ENCODE measurements at places on chromosomes 1 and 21.

DNA sequence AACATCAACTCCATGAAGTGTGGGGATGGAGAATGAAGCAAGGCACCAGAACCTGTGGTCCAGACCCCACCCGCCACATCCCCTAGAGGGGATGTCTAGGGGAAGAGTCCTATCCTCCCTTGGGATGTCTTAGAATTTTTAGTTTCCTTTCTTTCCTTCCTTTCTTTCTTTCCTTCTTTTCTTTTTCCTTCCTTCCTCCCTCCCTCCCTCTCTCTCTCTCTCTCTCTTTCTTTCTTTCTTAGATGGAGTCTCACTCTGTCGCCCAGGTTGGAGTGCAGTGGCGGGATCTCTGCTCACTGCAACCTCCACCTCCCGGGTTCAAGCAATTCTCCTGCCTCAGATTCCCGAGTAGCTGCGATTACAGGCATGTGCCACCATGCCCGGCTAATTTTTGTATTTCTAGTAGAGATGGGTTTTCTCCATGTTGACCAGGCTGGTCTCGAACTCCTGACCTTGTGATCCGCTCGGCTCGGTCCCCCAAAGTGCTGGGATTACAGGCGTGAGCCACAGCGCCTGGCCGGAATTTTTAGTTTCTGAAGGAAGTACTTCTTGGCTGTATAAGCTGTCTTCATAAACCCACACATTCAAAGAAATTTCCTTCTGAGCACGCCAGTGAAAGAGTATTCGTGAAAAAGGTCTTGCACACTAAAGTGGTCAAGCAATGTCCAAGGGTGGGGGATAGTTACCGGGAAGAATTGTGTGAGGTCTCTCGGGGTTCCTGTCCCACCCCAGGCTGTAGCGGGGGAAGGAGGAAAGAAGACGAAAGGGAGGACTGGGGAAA lies 20.8 kb upstream of the LEFTY2 start:
- DNase-seq: no peak

- no peak for DNase-seq
These were observed 660.1 kb upstream of the CAMK1G start for GRCh38 chr1:208923456-208923855.

DNA sequence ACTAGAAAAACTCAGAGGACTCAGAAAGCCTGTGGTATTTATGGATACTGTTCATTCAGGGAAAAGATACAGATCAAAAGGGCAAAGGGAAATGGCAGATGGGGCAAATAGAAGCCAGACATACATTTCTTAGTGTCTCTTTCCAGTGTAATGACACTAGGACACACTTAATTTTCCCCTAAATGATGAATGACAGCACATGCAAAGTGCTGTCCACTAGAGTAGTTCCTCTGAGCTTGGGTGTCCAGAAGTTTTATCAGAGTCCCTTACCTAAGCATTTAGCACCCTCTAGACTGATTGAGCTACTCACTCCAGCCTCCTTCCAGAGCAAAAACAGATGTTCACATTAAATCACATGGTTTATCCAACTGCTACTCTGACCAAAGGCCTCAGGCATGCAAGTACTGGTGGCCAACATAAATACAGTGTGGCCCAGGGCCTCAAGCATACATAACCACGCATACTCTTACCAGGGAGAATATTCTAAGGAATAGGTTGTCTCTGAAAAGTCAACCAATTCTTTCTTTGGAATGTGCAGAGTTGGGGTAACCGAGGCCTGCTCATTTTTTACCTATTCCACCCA lies 166.9 kb downstream of the NCAM2 start:
- DNase-seq: no peak

DNA sequence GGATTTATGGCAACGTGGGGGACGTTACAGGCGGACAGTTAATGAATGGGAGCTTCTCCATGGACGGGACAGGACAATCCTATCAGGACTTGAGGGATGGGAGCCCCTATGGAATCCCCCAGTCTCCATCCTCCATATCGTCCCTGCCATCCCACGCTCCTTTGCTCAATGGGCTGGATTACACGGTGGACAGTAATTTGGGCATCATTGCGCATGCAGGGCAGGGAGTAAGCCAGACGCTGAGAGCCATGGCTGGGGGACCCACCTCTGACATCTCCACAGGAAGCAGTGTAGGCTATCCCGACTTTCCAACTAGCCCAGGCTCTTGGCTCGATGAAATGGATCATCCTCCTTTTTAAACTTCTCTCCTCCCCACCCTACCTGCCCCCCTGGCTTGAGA lies 44.2 kb downstream of the LHX4 start:
- DNase-seq: no peak

DNA sequence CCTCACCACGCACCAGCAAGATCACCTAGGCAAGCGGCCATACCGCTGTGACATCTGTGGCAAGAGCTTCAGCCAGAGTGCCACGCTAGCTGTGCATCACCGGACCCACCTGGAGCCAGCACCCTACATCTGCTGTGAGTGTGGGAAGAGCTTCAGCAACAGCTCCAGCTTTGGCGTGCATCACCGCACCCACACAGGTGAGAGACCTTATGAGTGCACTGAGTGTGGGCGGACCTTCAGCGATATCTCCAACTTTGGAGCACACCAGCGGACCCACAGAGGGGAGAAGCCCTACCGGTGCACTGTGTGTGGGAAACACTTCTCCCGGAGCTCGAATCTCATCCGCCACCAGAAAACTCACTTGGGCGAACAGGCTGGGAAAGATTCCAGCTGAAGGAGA lies 5.0 kb downstream of the ZNF691 start:
- DNase-seq: no peak

GRCh38 chr1:85569737-85570404 lies 10.7 kb upstream of the CCN1 start:
- no peak for DNase-seq

DNA sequence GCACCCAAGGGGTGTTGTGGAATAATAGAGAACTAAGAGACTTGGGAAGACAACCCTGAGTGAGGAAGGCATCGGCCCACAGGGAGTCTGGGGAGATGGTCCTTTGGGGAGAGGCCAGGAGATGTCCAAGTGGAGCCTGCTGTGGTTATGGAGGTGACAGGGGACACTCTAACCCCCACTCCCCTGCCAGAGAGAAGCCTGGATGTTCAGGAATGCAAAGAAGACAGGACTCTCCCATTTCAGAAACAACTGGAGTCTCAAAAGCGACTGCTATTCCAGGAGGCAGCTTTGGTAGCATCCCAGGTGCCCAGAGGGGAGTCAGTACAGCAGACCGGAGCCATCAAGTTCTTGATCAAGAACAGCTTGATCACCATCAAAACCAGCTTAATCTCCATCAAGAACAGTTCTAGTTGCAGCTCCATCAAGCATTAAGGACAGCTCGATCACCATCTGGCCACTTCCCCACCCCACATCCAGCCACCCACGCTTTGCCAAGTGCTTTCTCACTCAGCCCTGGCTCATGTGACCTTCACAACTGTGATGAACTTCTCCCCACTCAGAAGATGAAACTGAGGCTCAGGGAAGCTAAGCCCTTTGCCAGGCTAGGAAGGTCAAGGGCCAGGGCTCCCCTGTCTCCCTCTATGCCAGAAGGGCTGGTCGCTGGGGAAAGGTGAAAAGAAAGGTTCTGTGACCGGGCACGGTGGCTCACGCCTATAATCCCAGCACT lies 743 bp downstream of the CD52 start:
- no peak for DNase-seq

GRCh38 chr1:226492426-226493137 lies 56.0 kb upstream of the STUM start:
- no peak for DNase-seq

DNA sequence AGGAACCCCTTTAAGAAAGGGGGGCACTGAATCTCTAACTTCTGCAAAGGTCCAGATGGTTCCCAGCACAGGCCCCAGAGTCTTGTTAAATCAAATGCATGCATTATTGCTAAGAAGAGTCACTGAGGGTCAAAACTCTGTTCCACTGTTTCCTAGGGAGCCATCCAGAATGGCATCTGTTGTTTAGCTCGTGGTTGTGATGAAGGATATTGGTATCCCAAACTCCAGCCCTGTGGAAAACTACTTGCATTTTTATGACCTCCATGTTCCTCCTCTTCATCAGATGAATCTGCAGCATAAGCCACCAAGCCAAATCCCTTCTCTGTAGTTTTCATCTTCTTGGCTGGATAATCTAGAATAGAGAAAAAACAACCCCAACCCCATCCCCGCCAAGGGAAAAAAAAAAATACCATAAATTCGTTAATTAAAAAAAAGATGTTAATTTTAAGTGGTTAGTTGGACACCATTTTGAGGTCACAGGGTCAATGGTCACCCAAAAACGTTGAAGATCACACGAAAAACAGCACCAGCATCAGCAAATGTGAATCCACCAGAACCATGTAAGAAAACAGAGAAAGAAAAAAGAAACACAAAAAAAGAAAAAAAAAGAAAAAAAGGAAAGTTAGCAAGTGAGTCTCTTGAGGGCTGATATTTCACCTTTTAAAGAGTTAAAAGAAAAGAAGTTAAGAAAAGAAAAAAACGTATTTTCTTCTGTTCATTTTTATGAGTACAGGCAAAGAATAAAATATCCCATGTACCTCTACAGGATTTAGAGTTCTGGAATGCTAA lies 3.0 kb upstream of the RIT1 start:
- no peak for DNase-seq

- DNase-seq: no peak
These were observed 6.8 kb upstream of the COL6A2 start for GRCh38 chr21:46091118-46091517.

GRCh38 chr1:154218545-154218944 lies 2.2 kb upstream of the UBAP2L start:
- DNase-seq: no peak

GRCh38 chr1:44316231-44316759 lies 38.8 kb downstream of the ERI3 start:
- DNase-seq: no peak

GRCh38 chr1:25996966-25997827 lies 666 bp downstream of the PAFAH2 start:
- DNase-seq: no peak

DNA sequence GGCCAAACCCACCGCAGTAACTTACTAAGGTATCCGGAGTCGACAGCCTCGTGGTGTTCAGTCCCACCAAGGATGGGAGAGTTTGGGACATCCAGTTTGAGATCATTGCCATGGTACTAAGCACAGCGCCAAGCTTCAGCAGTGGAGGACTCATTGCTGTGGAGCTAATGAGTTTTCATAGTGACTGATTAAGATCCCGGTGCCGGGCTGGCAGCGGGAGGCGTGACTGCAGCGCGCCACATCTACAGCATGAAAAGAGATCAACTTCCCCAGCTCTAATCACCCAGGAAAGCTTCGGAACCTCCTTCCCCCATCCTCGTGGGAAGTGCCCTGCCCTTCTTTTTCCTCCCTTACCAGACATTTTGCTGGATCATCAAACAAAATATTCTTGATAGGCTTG lies 149.9 kb downstream of the OLFM3 start:
- DNase-seq: no peak

GRCh38 chr1:204162494-204163074 lies 3.6 kb downstream of the REN start:
- no peak for DNase-seq

DNA sequence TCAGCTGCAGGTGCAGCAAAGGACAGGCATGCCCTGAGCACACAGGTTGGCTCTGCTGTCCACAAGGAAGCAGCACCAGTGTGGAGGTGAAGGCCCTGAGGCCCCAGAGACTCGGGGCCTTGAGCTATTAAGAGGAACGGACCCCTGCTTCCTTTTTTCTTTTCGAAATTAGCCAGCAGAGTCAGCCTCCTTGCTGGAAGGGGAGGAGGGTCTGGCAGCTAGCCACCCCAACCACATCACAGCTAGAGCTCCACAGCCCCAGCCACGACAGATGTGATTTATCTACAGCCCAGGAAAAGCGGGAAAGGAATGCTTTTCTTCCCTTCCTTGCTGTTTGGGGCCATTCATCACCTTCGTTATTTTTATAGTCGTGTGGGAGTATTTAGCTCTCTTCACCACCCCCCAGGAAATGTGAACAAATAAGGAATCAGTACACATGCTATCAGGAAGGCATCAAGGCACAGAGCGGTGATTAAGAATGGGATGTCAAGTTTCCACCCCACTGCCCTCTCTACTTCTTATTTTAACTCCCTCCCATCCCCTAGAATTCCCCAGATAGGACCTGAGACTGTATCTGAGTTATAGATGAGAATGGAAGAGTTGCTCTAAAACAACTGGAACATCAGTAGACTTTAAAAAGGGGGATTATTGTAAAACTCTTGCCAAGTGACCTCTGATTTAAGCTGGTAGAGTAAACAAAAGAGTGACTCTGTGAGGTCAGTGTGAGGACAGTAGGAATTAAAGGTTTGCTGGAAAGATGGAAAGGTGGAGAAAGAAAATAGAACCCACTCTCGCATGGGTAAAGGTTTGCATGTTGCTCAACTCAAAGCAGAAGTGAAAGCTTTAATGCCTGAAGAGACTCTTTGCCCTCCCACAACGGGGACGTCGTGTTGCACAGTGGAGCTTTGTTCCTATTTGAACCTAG lies 224.7 kb upstream of the GJB5 start:
- no peak for DNase-seq

DNA sequence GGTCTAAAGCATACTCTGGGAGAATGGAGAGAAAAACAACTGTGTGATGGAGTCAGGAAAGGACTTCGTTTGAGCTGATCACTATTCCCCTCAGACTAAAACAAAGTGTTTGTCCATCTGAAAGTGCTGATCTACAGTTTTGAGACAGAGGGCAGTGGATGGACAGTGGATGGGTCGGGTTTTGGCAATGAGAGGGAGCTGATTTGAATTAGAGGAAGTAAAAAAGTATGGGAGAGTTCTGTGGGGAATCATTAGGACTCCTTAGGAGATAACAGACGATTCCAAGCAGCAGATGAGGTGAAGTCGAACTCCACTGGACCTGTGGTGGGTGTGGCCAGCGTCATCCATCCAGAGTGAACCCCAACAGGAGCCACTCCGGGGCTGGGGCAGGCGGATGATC lies 62.3 kb downstream of the PTGS2 start:
- no peak for DNase-seq

All from esophagus squamous epithelium (tissue), 5 donors.